Fibroblast of lung (primary cell): ENCODE measurements at places on chromosomes 6 and 20. TPM values are rescaled to one million over a fixed set of nuclear protein-coding genes. Genes with fewer than 3 reads are reported as not detected.
A peak's percentile ranks its signal among the peaks of the same experiment; 100 is the strongest.

C6orf52 gene
- 0.26 and 0.33 TPM in 2 replicates for total RNA-seq

GRCh38 chr6:88480816-88481215 lies 314.7 kb upstream of the CNR1 start:
- no peak for DNase-seq

DNA sequence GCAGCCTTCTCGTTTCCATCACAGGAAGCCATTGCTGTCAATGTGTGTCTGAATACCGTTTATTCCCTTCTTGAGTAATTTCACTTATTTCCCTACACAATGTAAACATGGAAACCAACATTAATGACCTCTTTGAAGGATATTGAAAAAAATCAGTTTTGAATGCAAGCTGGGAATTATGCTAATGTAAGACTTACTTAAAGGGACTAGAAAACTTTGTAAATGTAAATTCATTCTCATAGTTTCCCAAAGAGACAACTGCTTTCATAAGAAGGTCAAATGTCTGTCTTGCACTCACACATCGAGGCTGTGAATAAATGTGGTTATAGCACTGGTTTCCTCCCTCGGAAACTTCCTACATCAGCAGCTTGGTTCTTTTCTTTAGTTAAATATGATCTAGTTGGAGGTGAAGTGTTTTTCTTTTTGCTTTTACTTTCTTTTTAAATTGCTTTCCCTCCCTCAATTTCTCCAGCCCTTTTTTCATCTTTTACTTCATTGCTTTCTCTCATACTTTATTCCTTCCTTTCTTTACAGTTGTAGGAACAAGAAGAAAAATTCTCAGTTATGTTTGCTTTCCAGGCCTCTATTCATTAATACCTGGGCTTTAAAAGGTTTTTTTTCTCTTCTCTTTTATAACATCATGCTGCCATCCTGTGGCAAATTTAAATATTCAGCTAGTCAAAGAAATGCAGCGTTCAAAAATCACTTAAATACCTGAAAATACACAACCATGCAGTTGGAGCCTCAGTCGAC lies 108.3 kb downstream of the TNFAIP3 start:
- DNase-seq: peak; percentile 13

DNA sequence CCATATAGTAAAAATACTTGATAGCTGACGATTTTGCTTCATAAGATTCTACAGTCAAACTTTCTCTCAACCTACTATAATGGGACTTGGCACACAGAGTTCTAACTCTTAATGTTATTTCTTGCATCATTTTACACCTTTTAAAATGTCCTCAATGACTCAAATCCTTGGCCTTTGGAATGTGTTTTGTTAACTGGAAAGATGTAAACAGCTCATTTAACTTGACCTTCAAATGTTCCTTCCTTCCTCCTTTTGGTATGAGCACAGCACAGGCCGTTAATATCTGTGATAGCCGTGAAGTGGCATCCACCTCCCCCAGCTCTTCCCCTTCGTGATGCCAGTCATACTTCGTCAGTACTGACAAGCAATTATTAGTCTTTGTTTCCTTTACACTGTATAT lies 972.0 kb upstream of the CITED2 start:
- peak; percentile 65 for DNase-seq

DNA sequence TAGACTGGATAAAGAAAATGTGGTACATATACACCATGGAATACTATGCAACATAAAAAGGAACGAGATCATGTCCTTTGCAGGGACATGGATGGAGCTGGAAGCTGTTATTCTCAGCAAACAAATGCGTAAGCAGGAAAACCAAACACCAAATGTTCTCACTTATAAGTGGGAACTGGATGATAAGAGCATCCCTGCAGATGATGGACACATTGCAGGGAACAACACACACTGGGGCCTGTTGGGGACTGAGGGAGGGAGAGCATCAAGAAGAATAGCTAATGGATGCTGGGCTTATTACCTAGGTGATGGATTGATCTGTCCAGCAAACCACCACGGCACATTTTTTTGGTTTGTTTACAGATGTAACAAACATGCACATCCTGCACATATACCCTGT lies 470.5 kb upstream of the CITED2 start:
- no peak for DNase-seq

ZFAND3 gene
- total RNA-seq: 25.4 and 40.8 TPM in 2 replicates

ESR1 gene
- 0.50 and 1.0 TPM in 2 replicates for total RNA-seq

XKR7 gene
- not detected in 2 replicates for total RNA-seq

DNA sequence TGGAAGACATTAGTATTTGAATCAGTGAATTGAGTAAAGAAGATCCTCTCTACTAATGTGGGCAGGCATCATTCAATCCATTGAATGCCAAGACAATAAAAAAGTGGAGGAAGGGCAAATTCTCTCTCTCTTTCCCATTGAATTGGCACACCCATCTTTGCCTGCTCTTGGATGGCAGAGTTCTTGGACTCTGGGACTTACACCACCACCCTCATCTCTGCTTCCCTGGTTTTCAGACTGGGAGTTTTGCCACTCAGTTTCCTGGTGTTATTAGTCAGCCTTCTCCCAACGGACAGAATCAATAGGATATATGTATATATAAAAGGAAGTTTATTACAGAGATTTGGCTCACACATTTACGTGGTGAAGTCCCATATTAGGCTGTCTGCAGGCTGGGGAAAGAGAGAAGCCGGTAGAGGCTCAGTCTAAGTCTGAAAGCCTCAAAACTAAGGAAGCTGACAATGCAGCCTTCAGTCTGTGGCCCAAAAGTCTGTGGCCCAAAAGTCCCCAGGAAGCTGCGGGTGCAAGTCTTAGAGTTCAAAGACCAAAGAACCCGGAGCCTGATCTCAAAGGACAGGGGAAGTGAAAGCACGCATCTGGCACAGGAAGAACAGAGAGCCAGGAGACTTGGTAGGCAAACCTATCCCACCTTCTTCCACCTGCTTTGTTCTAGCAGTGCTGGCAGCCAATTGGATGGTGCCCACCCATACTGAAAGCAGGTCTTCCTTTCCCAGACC lies 64.4 kb downstream of the SMPDL3A start:
- no peak for DNase-seq

DNA sequence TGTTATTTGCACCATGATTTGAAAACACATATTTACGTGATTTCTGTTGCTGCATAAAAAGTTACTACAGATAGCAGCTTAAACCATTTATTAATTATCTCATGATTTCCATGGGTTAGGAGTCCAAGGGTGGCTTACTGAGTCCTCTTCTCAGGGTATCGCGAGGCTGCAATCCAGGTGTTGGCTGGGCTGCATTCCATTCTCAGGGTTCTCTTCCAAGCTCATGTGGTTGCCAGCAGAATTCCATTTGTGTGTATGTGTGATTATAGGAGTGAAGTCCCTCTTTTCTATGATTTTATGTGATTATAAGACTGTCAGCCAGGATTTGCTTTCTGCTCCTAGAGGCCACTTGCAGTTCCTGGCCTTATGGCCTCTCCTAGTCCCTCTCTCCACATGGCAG lies 135.1 kb downstream of the FAM83B start:
- DNase-seq: peak; percentile 65

CDSN gene
- total RNA-seq: not detected in 2 replicates

NANP gene
- total RNA-seq: 8.8 and 9.5 TPM in 2 replicates

OLIG3 gene
- not detected in 2 replicates for total RNA-seq

DNA sequence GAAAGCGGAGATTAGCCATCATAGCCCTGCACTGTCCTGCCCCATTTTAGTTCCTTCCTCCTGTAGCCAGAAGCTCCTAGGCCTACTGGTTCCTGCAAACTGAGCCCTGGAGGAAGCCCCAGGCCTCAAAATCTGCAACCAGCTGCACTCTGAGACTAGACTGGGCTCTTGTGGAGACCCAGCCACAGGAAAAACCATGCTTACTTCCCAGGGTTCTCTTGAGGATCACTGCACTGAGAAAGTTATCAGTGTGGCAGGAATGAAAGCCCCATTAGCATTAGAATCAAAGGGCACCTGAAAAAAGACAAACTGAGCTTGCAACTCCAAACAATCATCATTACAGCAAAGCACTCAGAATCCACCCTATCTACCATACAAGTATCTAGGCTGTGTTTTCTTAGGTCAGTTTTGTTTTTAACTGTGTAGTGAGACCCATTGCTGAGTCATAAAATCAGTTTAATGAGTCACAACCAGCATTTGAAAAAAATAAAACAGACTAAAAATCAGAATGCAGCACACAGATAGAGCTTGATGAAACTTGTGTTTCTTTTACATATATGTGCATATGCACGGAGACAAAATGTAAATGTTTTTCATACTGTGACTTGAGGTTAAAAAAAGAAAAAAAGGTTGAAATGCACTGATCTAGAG lies 91.0 kb downstream of the UNC5CL start:
- peak; percentile 84 for DNase-seq

DNA sequence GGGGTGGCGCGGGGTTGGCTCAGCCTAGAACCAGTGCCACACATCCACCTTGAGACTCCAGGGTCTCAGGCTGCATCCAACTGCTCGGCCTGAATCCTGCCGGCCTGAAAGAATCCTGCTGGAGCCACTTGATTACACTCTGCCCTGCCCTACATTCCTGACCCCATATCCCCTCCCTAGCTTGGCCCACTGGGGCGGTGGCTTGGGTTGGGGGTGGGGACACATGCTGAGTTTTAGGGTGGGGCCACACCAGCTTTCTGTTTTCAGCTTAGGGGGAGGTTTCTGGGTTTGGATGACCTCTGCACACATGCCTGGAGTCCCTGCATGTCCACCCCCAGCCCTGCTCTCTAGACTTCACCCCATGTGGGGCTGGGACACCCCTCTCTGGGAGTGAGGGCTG lies 6.8 kb downstream of the ITPR3 start:
- DNase-seq: no peak

DNA sequence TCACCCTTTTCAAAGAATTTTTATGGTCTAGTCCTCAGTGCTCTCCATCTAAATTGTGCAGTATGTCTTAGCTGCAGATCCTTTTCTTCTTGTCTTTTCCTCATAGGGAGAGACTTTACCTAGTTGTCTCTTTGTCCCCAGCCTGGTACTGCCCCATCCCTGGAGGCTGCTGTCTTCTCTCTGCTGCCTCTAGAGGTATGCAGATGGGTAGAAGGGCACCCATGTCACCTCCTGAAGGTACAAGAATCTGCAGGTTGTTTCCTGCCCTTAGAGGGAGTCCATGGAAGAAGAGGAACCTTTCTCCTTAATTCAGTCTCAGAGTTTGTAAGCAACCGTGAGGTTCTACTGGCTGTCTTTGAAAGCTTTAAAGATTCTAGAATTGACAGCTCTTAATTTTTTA lies 39.1 kb downstream of the MCM8 start:
- no peak for DNase-seq

KCNK16 gene
- not detected in 2 replicates for total RNA-seq

DNA sequence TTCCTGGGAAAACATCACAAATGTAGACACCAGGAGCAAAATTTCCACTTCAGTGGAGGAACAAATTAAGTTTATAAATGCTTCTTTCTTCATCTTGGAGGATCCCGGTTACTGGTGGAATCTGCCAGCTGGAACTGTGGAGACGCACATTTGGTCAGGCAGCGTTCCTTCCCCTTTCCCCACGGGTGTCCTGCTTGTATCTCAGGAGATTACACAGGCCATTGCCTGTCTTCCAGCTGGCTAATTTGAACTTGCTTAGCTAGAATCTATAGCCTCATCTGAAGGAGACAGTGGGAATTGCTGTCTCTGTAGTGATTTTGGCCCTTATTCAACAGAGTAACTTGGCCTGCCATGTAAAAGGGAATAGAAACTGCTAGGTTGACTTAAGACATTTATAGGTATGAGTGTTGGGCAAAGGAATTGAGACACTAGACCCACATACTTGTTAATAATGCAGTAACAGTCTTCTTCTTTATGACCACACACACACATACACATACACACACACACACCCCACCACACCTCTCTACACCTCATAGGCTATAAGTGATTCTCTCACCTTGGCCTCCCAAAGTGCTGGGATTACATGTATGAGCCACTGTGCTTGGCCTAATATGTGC lies 34.4 kb downstream of the TSBP1 start:
- DNase-seq: no peak

STMND1 gene
- total RNA-seq: not detected in 2 replicates

DNA sequence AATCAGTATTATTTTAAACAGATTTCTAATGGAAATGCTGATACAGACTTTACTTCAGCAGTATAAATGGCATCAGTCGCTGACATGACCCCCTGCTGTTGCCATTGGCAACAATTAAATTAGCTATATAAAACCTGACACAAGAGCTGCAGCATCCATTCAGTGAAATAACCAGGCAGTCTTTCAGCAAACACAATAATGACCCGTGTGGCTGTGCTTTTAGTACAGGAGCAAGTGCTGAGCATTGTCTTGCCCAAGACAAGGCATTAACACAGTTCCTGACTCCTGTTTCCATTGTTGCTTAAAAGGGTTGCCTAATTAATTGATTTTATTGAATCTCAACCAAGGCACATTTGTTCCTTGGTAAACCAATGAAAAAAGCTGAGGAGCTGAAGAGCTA lies 382.1 kb downstream of the HACE1 start:
- no peak for DNase-seq

DNA sequence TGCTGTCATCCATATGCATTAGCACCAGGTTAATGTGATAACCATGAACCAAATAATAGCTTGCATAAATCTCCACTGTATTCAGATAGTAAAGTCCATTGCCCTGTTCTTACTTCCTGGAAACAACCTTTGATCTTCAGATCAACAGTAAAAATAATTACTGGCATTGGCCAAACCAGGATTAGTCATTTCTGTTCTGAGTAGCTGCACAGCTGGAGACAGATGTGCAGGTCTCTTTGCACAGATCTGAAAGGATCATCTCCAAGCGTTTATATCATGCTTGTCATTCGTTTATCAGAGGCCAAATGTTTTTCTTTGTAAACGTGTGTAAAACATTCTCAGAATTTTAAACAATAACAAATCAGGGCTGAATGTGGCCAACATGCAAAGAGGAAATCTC lies 134.4 kb upstream of the HMGCLL1 start:
- no peak for DNase-seq

MYBL2 gene
- total RNA-seq: 0.26 and 1.2 TPM in 2 replicates

- no peak for DNase-seq
Observed at GRCh38 chr20:25209911-25210310, 14.4 kb downstream of the ENTPD6 start.
